ENCODE measurements at places on chromosomes 6 and 20.

DNA sequence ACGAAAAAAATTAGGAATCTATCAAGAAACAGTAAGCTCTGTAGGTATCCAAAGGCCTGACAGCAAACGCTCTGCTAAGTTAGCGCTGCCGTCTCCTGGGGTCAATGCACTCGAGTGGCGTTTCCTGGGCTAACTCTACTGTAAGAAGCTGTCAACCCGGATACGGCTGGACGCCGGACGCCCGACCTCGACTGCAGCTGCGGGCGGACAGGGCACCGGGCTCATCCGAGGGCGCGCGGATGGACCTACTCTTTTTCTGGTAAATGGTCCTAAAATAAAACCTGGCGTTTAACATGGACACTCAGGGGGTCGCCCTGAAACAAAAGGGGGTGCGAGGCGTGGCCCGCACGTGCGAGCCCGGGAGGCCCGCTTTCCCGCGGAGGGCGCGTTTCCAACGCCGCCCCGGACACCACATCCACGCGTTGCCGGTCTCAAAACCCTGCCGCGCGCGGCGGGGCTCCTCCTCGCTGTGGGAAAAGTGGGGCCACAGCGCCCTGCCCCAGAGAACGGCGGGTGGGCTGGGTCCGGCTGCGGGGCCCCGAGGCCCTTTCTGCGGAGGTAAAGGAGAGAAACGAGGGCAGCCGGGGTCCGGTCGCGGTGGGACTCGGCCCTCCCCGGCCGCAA lies 537 bp downstream of the TCP1 start:
- peak; percentile 52 for DNase-seq

GRCh38 chr6:45830441-45831139 lies 185.1 kb downstream of the CLIC5 start:
- no peak for DNase-seq

- no peak for DNase-seq
These were observed 152.1 kb downstream of the TAF4 start for GRCh38 chr20:61913423-61914225.

GRCh38 chr6:125480571-125480970 lies 178.8 kb upstream of the HDDC2 start:
- DNase-seq, result no peak

- no peak for DNase-seq
These were observed 9.1 kb upstream of the RNF182 start for GRCh38 chr6:13915561-13916229.

DNA sequence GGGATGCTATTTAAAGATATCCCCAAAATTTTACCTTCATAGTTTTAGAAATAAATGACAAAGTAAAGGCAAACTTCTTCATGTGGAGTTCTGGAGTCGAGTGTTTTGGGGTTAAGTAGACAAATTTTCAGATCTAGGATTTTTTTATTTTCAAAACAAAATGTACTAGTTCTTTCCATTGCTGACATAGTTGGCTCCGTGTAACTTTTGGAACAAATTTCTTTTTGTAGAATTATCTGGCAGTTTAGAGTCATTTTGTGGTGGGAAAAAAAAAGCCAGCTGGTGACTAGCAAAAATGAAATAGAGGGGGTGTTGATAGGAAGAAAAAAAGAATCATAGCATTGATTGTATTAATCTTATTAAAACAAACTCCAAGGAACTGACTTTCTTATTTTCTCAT lies 131.6 kb upstream of the TCF21 start:
- DNase-seq, result no peak

- DNase-seq, result no peak
These were observed 40.5 kb downstream of the HMGN3 start for GRCh38 chr6:79193971-79194370.

GRCh38 chr6:4512051-4512471 lies 264.1 kb upstream of the CDYL start:
- DNase-seq, result no peak

GRCh38 chr20:13717631-13718044 lies 67.1 kb downstream of the ESF1 start:
- DNase-seq, result no peak

DNA sequence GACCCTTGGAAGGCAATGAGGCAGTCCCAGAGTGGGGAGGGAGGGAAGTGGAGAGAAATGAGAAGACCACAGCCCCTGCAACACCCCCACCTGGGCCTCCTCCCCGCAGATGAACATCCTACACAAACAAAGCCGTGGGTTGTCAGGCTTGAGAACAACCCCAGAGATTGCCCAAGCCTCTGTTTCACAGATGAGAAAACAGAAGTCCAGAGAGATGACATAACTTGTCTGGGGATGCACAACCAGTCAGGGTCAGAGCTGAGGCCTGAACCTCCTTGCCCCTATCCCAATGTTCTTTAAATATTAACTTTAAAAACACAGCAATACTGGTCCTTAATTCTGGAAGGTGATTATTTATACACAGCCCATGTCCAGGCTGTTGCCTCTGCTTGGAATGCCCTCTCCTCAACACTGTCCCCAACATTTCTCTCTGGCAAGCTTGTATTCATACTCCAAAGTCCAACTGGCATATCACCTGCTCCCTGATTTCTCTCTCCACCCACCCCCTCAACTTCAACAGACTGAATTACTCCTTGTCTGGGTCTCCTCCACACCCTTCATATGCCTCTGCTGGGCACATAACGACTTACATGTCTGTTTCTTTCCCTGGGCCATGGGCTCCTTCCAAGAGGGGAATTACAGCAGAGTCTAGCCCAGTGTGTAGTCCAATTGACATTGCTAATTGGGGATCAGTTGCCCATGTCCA lies 135.5 kb upstream of the LRFN2 start:
- no peak for DNase-seq

GRCh38 chr6:30724906-30725667 lies 4.9 kb downstream of the TUBB start:
- no peak for DNase-seq

DNA sequence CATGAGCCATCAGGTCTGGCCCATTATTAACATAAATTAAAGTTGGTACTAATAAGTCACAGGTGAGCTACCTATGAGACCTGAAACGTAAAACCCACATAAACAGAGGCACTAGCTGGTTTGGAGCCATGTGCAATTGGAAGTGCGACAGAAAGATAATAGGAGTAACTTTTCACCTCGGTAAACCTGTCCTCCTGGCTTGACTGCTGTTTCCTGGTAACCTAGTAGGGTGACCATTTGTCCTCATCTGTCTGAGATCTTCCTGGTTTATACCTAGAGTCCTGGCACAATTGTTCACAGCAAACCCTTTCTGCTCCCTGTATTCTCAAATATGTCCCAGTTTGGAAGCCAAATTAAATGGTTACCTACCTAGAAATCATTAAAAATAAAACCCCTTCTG lies 7.4 kb downstream of the TBC1D20 start:
- no peak for DNase-seq

DNA sequence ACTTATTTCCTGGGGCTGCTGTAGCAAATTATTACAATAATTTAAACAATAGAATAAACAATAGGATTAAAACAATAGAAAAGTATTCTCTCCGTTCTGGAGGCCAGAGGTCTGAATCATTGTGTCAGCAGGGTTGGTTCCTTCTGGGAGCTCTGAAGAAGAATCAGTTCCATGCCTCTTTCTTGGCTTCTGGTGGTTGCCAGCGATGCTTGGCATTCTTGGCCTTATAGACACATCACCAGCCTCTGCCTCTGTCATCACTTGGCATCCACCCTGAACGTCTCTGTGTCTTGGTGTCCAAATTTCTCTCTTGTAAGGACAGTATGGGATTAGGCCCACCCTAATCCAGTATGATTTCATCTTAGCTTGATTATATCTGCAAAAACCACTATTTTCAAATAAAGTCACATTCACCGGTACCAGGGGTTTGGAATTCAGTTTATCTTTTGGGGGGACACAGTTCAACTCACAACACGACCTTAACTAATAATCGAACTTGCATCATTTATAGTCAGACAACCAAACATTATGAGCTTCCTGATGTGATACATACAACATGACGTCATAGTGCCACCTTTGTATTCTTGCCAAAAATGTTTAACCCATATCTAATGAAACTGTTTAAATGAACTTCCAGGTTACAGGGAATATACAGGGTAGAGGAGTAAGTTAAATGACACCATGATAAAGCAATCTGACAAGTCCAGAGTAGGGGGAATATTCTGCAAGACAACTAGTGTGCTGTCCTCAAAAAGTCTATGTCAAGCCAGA lies 84.7 kb upstream of the RNF24 start:
- DNase-seq, result no peak

- no peak for DNase-seq
These were observed 5.0 kb upstream of the CD40 start for GRCh38 chr20:46113113-46113470.

DNA sequence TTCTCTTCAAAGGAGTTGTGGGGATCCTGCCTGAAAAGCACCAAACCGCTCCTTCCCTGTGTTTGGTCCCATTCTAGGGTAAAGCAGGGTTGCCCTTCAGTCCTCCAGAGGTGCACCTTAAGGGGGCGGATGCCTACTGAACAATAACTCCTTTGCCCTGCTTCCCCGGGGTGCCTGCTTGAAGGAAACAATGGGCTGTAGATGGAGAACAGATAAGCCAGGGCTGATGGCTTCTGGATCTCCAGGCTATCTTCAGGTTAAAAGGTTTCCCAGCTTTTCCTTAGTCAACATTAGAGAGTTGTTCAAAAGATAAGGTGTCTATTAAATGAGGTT lies 5.4 kb upstream of the PRDM1 start:
- DNase-seq, result no peak

DNA sequence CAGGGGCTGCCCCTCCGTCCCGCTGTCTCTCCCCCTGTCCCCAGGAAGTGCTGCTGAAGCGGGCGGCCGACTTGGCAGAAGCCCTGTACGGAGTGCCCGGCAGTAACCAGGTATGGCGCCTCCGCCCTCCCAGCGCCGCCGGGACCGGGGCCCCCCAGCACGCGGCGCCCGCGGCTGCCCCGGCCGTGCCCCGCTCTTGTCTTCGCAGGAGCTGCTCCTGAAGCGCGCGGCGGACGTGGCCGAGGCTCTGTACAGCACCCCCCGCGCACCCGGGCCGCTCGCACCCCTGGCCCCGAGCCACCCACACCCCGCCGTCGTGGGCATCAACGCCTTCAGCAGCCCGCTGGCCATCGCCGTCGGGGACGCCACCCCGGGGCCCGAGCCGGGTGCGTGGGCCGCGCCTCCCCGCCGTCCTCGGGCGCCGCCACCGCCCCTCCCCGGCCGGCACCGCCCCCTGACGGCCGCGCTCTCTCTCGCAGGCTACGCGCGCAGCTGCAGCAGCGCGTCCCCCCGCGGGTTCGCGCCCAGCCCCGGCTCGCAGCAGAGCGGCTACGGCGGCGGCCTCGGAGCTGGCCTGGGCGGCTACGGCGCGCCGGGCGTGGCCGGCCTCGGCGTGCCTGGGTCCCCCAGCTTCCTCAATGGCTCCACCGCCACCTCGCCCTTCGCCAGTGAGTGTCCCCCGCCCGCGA lies 48.4 kb downstream of the CPXM1 start:
- peak; percentile 58 for DNase-seq

- no peak for DNase-seq
These were observed 36.6 kb downstream of the HBS1L start for GRCh38 chr6:135018052-135018451.

GRCh38 chr6:124999105-124999764 lies 37.0 kb downstream of the RNF217 start:
- DNase-seq, result no peak

- DNase-seq, result no peak
These were observed 73.7 kb downstream of the ESR1 start for GRCh38 chr6:151881231-151881630.

DNA sequence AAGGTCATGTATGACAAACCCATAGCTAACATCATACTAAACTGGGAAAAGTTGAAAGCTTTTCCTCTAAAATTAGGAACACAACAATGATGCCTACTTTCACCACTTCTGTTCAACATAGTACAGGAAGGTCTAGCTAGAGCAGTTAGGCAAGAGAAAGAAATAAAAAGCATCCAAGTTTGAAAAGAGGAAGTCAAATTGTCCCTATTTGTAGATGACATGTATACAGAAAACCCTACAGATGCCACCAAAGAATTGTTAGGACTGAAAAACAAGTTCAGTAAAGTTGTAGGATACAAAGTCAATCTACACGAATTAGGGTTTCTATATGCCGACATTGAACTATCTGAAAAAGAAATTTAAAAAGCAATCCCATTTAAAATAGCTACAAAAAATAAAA lies 89.4 kb upstream of the GLP1R start:
- DNase-seq, result no peak

DNA sequence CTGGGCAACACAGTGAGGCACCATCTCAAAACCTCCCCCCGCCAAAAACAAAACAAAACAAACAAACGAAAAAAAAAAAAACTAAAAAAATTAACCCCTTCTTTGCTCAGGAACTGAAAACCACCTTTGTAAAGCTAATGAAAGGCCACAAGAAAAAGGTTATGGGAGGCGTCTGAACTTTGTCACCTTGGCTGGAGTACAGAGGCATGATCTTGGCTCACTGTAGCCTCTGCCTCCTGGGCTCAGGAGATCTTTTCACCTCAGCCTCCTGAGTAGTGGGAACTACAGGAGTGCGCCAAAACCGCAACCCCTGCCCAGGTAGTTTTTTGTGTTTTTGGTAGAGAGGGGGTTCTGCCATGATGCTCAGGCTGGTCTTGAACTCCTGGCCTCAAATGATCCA lies 337.9 kb downstream of the TBC1D32 start:
- DNase-seq, result no peak

GRCh38 chr6:137097057-137097456 lies 52.3 kb upstream of the IL20RA start:
- no peak for DNase-seq

- no peak for DNase-seq
These were observed 85.7 kb downstream of the CDH22 start for GRCh38 chr20:46222521-46223007.

DNA sequence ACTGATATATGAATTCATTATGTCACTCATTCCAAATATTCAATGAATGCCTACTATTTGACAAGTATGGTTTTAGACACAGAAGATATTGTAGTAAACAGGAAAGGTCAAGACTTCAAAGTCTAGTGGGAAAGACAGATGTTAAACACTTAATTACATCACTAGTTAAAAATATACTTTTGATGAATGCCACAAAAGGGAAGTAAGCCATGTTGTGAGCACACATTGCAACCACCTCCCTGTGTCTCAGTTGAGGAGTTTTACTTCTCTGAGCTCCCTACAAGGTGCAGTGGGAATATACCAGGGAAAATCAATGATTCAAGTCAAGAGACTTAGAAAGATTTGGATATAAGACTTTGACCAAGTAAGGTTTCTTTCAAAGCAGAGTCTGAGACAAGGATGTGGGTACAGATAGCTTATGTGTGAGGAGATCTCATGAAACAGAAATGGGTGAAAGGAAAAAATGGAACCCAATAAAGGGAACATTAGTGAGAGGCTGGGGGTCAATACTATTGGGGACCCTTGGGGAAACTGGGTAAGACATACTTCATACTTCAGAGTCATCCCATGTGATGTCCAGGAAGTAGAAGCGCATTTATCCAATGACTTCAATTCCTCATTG lies 503.7 kb downstream of the KIF16B start:
- DNase-seq, result no peak

Data from ecto neural progenitor cell (in vitro differentiated cells).